ENCODE measurements at places on chromosomes 13 and 19.

GRCh38 chr13:33181264-33181663 is 104.3 kb downstream of the STARD13 start:
- DNase-seq = no peak

GRCh38 chr13:27449081-27449603 is 1.2 kb downstream of the MTIF3 start:
- DNase-seq = no peak

DNA sequence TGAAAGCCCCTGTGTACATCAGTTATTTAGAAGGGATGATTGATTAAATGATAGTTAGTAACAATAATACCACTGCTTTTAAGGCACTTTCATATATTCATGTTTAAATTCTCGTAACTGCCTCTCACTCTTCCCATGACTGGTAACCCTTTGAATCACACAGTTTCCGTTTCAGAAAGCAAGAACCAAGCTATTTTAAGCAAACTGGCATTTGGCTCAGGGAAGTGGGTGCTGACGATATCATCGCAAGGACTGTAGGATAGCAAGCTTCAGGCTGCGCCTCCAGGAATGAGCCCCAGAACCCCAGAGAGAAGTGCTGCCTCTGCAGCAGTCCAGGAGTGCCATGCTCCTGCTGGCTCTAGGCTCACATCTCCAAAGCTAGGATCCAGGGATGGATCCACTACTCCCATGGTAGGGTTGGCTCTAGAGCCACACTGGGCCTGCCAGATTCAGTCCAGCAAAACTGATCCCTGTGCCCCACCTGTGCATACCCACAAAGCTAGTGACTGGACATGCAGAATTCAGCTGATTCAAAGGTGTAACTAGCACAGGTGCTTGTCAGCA is 313.5 kb downstream of the SLC7A1 start:
- no peak for DNase-seq

GRCh38 chr19:12639901-12640613 is 26.5 kb downstream of the MAN2B1 start:
- DNase-seq = peak; percentile 61

DNA sequence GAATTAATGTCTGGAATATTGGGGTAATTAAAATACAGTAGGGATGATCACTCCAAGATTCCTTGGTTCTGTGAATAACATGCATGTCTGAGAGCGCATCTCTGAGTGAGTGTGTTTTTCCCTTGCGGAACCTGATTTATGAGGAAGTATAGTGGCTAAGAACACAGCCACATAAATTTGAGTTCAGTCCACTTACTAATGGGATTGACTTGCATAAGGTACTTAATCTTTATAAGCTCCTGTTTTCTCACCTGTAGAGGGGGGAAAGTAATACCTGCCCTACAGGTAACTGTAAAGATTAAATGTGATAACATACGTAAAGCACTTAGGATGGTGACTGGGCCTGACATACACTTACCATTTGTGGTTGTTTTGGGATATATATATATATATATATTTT is 60.8 kb downstream of the KLF5 start:
- DNase-seq = no peak

GRCh38 chr13:25806264-25806974 is 245.4 kb downstream of the SHISA2 start:
- no peak for DNase-seq

GRCh38 chr13:100235311-100235901 is 146.5 kb downstream of the PCCA start:
- no peak for DNase-seq

DNA sequence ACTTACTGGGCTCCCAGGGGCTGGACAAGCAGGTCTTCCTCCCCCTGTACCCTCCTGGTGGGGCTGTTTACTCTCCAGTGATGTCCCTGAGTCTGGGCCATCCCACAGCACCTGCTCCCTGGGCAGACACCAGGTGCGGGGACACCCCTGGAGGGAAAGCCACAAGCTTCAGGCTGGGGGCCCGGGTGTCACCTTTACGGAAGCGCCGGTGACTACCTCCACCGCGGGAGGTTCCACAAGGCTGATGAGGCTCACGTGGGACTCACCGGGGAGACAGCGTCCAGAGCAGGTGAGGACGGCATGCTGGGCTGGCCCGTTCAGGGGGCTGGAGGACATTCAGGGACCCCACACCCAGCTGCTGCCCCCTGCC is 24.9 kb downstream of the NFILZ start:
- DNase-seq = no peak

DNA sequence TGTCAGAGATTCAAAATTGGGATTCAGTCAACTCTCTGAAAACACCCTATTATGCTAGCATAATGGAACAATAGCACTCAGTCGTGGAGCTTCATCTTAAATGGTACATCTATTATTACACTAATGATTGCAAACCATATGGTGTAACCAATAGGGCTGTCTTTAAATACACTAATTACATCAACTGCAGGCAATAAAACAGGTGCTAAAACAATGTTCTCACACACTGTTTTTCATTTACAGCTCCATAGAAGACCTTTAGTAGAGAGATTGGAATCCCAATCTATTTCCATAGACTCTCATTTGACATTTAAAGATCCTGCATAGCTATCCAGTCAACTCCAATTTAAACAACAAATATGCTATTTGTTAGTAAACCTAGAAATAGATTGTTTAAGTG is 1917.4 kb downstream of the OLFM4 start:
- DNase-seq = no peak

Data from anterior cingulate cortex (tissue), 58 donors.